ENCODE measurements at places on chromosomes 3 and 15.

GRCh38 chr3:1971780-1972179 lies 126.9 kb upstream of the CNTN4 start:
- DNase-seq: no peak

DNA sequence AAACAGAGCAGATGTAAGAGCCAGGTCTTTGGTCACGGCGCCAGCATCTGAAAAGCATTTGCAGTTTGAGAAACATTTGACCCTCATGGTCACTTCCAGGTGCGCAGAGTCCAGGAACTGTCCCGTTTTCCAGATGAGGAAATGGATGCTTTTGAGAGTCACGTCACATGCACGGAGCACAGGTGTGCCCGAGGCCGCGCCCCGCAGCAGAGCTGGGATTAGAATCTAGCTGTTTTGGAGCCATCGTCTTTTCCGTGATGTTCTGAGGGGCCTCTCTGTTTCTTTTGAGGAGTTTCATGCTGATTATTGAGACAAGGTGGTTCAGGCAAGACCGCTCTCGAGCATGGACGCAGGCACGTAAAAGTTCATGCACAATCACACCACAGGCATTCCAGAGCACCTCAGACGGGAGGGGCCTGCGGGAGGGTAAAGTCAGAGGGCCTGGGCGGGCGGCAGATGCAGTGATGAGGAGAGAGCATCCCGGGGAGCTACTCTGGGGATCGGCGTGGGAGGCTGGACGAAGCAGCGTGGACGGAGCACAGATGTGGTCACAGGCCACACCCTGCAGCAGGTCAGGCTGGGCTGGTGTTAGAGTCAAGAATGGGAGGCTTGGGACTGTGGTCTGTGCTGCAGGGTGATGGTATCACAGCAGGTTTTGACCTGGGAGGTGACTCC lies 139.2 kb upstream of the MEF2A start:
- DNase-seq: no peak

- DNase-seq: no peak
Measured at GRCh38 chr3:38613426-38613825, 36.1 kb downstream of the SCN5A start.

- peak; percentile 32 for DNase-seq
Measured at GRCh38 chr3:14634763-14635400, 16.7 kb upstream of the CCDC174 start.

- no peak for DNase-seq
Measured at GRCh38 chr3:165817160-165817709, 20.0 kb downstream of the BCHE start.

DNA sequence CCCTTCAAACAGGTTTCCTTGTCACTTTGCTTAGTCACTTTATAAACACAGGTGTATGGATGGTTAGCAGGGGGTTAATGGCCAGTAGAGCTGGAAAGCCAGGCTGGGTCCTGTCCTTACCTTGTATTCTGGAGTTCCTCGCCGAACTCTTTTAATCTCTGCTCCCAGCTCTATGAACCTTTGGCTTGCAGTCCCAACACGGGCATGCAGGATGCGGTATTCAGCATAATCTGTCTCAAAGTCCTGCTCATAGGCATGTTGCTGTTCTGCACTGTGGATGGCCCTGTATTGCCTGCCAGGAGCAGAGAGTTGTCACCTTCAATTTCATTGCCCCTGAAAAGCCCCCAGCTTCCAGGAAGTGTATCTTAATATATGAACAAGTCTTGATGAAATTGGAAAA lies 2.7 kb downstream of the ELL3 start:
- DNase-seq: no peak

DNA sequence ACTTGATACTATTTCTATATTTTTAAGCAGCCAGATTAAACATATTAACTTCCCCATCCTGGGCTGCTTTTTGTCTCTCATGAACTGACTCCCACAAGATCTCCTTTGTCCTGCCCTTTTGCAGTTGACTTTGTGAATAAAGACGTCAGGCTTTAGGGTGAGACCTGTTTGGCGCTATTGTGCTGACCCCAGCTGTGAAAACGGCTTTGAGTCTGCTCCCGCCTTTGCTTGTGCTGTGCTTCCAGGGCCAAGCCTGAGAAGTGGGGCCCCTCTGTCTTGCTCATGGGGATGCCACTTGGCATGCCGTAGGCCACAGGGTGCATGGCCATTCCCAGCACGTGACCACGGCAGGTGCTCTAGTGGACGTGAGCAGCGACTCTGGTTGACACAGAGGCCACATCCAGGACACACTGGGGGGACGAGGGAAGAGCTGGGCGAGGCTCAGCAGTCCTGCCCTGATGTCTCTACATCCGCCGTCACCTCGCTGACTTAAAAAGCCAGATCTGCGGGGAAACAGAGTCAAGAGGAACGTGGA lies 268.9 kb upstream of the LYSMD4 start:
- no peak for DNase-seq

- DNase-seq: no peak
Measured at GRCh38 chr3:62672988-62673313, 202.3 kb downstream of the CADPS start.

GRCh38 chr3:149270180-149270579 lies 48.6 kb upstream of the CP start:
- no peak for DNase-seq

GRCh38 chr15:88714782-88715372 lies 76.1 kb downstream of the ISG20 start:
- no peak for DNase-seq

DNA sequence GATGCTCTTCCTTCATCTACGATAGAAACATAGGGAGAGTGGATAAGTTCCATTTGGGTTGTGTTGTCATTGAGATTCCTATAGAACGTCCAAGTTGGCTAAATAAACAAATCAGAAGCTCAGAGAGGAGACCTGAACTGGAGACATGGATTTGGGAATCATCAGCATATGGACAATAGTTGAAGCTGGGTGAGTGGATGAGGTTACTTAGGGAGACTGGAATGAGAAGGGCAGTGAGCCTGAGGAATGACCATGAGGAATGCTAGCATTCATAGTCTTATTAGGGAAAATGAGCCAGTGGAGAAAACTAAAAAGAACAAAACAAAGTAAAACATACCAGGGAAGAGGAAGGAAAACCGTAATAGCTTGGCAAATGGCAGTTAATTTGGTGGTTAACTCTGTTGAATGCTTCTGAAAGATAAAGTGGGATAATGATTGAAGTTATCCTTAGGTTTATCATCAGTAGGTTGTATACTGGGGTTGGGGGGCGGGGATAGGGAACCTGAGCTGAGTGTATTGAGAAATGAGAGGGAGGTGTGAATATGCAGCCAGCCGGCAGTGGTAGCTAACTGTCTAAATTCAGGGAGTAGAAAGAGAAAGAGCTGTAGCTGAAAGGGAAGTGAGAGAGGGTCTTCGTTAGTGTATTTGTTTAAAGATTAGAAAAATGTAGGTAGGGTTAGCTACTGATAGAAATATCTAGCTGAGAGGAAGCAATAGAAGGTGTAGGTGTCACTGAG lies 74.6 kb downstream of the ARHGEF26 start:
- DNase-seq: no peak

GRCh38 chr3:99866261-99866761 lies 48.6 kb downstream of the CMSS1 start:
- DNase-seq: peak; percentile 72

DNA sequence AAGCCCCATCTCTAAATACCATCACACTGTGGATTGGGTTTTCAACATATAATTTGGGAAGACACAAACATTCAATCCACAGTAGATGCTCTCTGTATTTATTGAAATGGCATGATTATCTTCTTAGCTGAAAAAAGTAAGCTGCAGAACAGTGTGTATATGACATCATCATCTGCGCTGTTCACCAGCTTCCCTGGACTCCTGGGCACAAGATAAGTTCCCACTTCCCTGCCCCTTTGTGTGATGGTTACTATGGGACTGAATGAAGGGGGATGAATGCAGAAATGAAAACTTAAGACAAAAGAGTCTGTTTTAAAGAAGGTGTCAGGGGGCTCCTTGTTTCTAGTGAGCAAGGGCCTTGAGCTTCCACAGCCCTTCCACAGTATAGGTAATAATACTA lies 20.0 kb upstream of the GPD1L start:
- no peak for DNase-seq

DNA sequence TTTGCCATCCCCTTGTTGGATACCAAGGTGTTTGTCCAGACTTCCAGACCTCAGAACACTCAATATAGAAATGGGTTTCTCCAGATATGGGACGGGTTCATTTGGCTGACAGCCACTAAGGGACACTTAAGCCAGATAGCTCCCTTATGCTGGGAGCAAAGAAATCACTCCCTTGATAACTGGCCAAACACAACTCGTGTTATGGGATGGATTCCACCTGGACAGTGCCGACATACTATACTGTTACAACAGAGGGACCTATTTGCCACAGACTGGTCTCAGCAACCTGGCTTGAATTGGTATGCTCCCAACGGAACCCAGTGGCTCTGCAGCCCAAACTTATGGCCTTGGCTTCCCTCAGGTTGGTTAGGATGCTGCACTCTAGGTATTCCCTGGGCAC lies 114.0 kb upstream of the PLCL2 start:
- DNase-seq: no peak

All from NCI-H1417 (cell line).